ENCODE measurements at places on chromosomes 6 and 20. TPM values are rescaled to one million over a fixed set of nuclear protein-coding genes. Genes with fewer than 3 reads are reported as not detected.
A peak's percentile ranks its signal among the peaks of the same experiment; 100 is the strongest.

DNA sequence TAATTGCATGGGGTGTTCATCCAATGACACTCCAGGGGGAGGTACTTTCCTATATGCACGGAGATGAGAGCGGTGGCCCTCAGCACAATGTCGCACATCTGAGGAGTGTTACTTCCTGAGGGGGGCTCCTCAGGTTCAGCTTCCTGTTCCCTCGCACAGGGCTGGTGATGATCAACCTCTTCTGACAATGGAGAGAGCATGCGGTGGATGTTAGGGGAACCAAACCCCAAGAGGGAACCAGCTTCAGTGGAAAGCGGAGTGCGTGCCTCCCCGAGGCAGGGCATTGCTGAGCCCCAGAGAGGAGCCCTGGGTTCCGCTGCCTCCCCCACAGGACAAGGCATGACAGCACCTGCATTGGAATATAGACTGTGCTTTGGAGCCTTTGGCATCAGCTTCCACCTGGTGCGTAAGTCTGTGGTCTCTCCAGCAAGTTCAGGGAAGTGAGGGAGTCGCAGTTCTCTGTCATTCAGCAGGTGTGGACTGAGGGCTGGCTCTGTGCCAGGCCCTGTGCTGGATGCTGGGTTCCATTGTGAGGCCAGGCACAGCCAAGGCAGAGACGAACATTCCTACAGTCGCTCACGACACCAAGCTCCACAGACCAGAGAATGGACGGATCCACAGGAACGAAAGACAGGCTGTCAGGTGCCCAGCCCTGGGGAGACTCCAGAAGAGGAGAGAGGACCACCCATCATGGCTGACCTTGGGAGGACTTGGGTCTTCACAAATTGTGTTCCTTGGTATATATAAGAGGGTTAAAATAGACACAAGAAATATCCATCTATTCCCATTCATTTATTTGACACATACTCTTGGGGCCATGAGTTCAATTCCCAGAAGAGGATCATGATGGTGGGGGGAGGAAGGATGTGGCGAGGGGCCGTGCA is 3.9 kb upstream of the ZNF831 start:
- DNase-seq, result no peak

DNA sequence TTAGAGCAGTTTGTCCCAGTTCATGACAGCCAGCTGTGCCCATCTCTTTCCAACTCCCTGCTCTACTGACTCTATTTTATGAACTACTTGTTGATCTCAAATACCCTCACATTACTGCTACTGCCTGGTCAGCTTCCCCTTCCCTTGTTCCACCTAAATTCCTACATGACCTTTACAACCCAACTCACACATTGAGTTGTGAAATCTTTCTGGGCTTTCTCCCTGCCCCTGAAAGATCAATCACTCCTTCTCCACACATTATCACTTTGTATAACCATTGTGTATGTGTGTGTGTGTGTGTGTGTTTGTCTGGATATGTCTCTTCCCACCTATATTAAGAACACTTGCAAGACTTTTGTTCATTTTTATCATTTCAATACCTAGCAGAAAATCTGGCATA is 42.1 kb upstream of the CLIC5 start:
- no peak for DNase-seq

DNA sequence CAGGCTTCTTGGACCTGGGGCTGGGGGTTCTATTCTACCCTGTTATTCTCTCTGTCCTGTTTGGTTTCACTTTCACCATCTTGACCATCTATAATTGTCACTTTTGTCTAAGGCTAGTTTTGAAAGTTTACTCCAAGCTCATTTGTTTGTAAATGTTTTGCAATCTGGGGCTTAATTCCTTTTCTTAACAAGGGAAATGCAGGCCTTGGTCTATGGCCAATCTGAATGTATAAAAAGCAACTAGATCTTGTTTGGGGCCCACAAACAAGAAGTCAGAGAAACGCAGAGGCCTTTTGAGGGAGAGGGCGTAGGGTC is 86.3 kb upstream of the PREP start:
- no peak for DNase-seq

- no peak for DNase-seq
Measured at GRCh38 chr6:105974986-105975385, 111.2 kb upstream of the PRDM1 start.

- peak; percentile 33 for DNase-seq
Measured at GRCh38 chr6:166456395-166457156, 73.8 kb upstream of the MPC1 start.

DNA sequence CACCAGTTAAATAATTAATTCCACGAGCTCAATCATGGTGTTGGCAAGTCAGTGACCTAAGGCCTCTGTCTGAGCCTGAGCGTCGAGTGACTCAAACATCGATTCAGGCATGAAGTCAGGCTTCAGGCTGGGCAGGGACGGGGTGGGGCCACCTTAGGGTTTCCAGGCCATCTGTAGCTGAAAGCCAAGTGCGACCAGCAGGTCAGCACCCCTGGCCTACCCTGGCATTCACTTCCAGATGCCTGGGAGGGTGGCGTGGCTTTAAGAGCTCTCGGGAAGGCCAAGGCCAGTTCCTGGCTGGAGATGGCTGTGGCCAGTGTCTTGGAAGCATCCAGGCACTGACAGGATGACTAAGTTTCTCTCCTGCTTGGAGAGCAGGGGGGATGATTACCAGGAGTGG is 113.4 kb downstream of the DACT2 start:
- no peak for DNase-seq

- DNase-seq, result no peak
Measured at GRCh38 chr6:123967905-123968304, 164.2 kb downstream of the NKAIN2 start.

DNA sequence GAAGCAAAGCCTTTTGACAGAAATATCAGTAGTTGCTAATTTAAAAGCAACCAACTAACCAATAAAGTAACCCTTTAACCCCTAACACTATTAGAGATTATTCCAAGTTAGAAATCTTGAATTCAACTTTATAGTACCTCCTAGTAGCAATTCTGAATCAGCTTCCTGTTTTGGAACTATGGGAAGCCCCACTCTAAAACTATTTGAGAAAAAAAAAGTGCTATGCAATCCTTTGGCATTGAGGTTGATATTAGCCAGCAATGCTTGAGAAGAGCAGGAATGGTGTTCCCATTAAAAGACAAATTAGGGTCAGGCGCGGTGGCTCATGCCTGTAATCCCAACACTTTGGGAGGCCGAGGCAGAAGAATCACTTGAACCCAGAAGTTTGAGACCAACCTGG is 306.2 kb upstream of the ZFP64 start:
- no peak for DNase-seq

DNA sequence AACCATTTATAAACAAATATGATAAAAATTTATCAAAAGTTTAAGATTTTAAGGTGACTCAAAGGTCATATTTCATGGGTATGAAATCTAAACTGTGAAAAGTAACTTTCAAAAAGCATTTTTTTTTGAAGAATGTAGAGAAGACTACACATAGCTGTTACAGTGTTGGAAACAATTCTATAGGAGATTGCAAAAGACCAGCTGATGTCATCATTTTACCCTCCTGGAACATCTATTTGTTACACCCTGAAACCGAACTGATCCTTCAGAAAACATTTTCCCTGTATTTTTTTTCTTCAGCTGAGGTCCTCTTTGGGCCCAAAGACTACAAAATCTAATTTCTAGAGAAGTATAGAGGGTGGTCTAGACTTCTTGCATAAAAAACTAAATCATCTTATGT is 297.5 kb upstream of the FERMT1 start:
- DNase-seq, result no peak

DNA sequence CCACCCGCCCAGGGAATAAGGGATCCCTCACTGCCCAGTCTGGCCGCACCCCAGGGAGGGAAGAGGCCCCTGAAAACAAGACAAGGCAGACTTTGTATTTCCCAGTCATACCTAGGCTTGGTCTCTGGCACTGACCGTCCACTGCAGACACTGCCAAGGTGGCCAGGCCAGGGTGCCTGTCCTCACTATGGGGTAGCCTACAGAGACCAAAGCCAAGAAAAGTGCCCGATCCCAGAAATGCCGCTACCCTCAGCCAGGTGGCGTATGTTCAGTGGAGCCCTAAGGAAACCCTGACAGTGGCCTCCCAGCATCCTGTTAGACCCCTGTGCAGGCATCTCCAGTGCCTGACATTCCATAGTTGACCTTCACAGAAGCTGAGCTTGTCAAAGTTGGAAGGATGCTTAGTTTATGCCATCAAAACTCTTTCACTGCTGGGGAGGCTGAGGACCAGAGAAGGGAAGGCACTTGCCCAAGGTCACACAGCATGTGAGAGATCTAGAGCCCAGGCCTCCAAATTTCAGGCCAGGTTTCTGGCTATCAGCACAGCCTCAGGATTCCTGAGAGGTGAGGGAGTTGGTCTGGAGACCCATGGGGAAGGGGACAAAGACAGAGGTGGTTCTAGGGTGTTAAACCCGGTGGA is 2.5 kb downstream of the SCRT2 start:
- DNase-seq, result no peak

DNA sequence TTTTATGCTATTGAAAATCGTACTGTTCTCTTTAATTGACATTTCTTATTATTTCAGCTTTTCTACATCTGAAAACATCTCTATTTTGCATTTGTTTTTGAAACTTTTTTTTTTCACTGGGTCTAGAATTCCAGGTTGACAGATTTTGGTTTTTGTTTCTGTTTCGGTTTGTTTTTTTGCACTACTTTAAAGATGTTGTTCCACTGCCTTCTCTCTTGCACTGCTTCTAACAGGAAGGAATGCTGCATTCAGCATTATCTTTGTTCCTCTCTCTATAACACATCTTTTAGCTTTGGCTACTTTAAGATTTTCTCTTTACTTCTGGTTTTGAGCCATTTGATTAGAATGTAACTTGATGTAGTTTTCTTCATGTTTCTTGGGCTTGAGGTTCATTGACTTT is 20.1 kb upstream of the SLC17A1 start:
- DNase-seq, result no peak

GRCh38 chr6:137867685-137868509 is 838 bp downstream of the TNFAIP3 start:
- peak; percentile 29 for DNase-seq

The LY6G6D gene
- not detected for total RNA-seq

The CLDN20 gene
- not detected for total RNA-seq

The WFDC10B gene
- total RNA-seq, result not detected

The CFB gene
- total RNA-seq, result 21.4 TPM

The TUBB2A gene
- 31.5 TPM for total RNA-seq

Data from thyroid gland (tissue), 4 donors.